ENCODE measurements at places on chromosomes 2 and 18. TPM values are rescaled to one million over a fixed set of nuclear protein-coding genes. Genes with fewer than 3 reads are reported as not detected.

The LTBP1 gene
- 15.2 TPM for total RNA-seq

The PSMA8 gene
- not detected for total RNA-seq

The ACOXL gene
- total RNA-seq: not detected

The C1GALT1C1L gene
- 1.2 TPM for total RNA-seq

The CCDC150 gene
- total RNA-seq: 5.2 TPM

The IRS1 gene
- 17.0 TPM for total RNA-seq

The ZNF516 gene
- 3.0 TPM for total RNA-seq

The RTP5 gene
- total RNA-seq: not detected

The RRM2 gene
- total RNA-seq: 195 TPM

The XDH gene
- total RNA-seq: 1.1 TPM
